ENCODE measurements at places on chromosomes 3 and 15.

DNA sequence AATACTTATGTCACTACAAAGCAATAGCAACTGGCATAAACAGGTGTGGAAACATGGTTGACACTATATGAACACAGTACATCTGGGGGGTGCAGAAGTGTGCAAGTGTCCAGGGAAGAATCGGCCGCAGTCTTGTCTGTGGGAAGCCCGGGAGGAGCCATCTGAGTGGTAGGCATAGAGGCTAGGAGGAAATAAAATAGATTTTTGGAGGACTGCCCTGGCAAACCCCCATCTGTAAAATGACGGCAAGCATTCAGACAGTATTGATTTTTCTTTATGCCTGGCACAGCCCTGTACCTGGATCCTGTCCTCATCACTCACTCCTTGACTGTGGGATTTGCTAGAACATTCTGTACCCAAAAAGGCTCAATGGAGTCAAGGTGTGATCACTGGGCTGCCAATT is 31.3 kb downstream of the THSD4 start:
- no peak for DNase-seq
- H3K36me3 ChIP-seq: no peaks in the 10 kb centered on the region
- no peak overlapping the region for H3K4me3 ChIP-seq
- H3K27me3 ChIP-seq: peaks cover 8% of the 10 kb centered on the region
- H3K27ac ChIP-seq: no peak overlapping the region

GRCh38 chr15:40680151-40680550 is 14.8 kb upstream of the RAD51 start:
- no peaks in the 10 kb centered on the region for H3K36me3 ChIP-seq
- peaks cover 3% of the 10 kb centered on the region for H3K4me1 ChIP-seq
- H3K27ac ChIP-seq: no peak overlapping the region
- no peak overlapping the region for H3K4me3 ChIP-seq
- H3K27me3 ChIP-seq: no peaks in the 10 kb centered on the region

DNA sequence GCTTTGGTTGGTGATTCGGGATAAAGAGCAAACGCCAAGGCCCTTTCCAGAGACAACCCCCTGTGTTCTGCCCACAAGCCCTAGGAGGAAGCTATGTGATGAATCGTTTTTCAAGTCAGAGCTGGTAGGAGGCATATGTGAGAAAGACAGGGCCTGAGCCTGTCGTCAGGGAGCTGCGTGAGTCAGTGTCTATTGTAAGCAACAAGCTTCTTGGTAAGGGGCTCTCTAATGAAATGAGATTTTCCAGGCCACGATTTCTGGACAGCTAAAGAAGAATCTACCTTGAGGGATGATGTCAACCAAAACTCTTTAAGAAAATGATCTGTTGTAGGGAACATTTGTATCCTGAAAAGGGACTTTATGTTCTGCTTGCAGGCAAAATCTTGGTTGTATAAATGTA is 318.9 kb upstream of the IL12A start:
- DNase-seq: no peak

DNA sequence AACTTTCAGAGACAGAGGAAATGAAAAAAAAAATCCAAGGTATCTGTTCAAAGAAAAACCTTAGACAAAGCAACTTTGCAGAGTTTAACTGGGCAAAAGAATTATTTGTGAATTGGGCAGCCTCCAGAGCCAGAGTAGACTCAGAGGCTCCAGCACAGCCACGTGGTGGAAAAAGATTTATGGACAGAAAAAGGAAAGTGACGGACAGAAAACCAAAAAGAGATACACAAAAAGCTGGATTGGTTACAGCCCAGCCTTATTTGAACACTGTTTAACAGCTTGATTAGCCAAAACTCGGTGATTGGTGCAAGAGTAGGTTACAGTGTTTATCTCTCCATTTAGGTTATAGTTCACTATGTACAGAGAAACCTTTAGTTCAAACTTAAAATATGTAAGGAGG is 23.7 kb upstream of the GPD1L start:
- H3K27ac ChIP-seq: no peak overlapping the region
- H3K27me3 ChIP-seq: peaks cover 23% of the 10 kb centered on the region
- H3K4me1 ChIP-seq: no peaks in the 10 kb centered on the region
- DNase-seq: no peak
- peaks cover 3% of the 10 kb centered on the region for H3K36me3 ChIP-seq

- H3K27ac ChIP-seq: no peak overlapping the region
- H3K4me3 ChIP-seq: no peak overlapping the region
- no peaks in the 10 kb centered on the region for H3K36me3 ChIP-seq
- H3K27me3 ChIP-seq: peaks cover 2% of the 10 kb centered on the region
Measured at GRCh38 chr15:84595660-84596059, 5.1 kb upstream of the ZSCAN2 start.

DNA sequence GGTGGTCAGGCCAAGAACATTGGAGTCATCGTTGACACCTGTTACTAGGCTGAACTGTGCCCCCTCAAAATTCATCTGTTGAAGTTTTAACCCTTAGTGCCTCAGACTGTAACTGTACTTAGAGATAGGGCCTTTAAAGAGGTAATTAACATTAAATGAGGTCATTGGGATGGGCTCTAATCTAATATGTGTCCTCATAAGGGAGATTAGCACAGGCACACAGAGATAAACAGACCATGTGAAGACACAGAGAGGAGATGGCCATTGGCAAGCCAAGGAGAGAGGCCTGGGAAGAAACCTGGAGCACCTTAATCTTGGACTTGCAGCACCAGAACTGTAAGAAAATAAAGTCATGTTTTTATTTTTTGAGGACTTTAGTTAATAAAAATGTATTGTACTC is 59.6 kb downstream of the PLCL2 start:
- H3K4me3 ChIP-seq: no peak overlapping the region
- peaks cover 13% of the 10 kb centered on the region for H3K36me3 ChIP-seq
- no peaks in the 10 kb centered on the region for H3K27me3 ChIP-seq
- DNase-seq: no peak
- peaks cover 21% of the 10 kb centered on the region for H3K4me1 ChIP-seq

DNA sequence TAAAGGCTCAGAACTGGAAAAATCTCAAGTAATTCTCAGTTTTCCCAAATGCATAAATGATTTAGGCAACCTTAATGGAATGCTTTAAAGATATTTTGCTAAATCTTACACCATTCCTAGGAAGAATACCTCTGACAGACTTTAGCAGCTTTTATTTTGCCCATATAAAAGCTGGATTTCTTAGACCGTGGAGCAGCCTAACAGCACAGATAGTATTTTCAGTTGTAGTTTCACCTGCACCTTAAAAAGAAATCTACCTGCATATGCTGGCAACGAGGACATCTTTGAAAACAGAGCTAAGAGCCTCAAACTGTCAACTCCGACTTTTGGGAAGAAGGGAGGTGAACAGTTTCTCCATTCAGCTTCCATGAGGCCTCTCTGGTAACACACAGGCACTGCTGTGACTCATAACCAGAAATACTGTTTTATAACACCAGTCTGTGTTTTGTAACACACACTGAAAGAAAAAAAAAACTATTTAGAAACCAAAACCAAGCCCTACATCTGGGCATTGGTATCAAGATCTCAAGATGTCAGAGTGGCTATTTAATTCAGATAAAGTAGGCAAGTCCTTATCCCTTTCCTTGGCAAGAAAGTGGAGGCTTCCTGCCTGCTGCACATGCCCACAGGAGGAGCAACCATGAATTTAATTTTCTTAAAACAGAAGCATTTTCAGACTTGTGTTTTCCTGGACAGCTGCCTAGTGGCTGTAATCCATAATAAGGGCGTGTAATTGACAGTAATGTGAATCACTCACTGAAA is 181.5 kb upstream of the ICE2 start:
- H3K27me3 ChIP-seq: no peaks in the 10 kb centered on the region
- peaks cover 22% of the 10 kb centered on the region for H3K4me1 ChIP-seq
- no peak overlapping the region for H3K4me3 ChIP-seq
- peak overlapping the region; percentile 64 for H3K27ac ChIP-seq
- H3K36me3 ChIP-seq: no peaks in the 10 kb centered on the region
- DNase-seq: no peak

DNA sequence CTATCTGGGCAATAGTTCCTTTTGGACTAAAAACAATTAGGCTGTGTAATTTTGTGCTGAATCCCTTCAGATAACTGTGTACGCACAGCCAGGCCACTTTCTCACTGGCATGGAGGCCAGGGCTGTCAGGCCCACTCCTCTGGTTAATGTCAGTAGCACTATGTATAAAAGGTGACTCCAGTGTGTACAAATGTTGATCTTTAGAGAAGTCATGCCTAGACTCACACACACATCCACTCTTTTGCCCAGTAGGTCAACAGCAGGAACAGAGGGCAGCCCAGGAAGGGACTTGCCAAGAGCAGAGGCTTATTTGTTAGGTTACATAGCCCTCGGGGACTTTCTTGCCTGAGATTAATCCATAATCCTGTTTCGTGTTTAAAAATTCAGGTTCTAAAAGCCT is 416.6 kb upstream of the WNT5A start:
- no peaks in the 10 kb centered on the region for H3K4me1 ChIP-seq
- no peaks in the 10 kb centered on the region for H3K36me3 ChIP-seq
- DNase-seq: no peak
- no peak overlapping the region for H3K4me3 ChIP-seq

DNA sequence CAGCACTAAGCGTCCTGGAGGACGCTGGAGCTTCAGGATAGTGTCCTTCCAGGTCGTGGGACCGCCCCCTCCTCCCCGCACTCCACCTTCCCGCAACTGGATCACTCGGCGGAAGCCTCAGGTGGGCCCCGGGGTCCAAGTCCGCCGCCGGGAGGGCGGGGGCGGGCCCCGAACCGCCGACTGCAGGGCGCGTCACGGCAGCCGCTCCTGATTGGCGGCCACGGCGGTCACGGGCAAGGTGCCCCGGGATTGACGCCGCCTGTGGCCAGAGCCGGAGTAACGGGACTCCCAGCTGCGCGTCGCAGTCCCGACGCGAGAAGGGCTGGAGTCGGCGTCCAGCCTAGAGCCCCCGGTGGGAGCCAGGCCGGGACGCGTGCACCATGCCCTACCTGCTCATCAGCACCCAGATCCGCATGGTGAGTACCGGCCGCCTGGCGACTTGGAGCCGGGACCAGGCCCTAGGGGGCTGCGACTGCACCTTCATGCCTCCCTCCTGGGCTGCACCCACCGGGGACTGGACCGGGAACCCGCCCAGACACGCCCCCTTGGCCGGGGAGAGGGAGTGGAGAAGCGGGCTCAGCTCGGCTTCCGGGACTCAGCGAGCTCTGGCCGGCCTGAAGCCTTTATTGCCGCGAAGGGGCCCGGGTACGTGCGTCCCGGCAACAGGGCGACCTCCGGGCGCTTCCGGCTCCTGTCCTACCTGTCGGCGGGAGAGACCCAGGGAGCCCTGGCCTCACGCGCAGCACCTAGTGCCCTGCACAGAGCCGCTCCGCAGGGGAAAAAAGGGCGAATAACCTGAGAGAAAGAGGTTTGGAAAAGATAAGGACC is at the start of gene GCHFR:
TSS of gene GCHFR (plus strand) at position 268 of the 828 bp plus-strand sequence. CDS start at position 381, 113 bp downstream.
- H3K27ac ChIP-seq: peak within 1 kb of the TSS; percentile 91
- H3K27me3 ChIP-seq: no peaks in the 10 kb centered on the region
- peaks cover 2% of the 10 kb centered on the region for H3K36me3 ChIP-seq
- H3K4me1 ChIP-seq: peaks cover 41% of the 10 kb centered on the region
- peak within 1 kb of the TSS; percentile 81 for H3K4me3 ChIP-seq
- peak; percentile 81 for DNase-seq

GRCh38 chr3:180048103-180048502 is 11.4 kb upstream of the PEX5L start:
- no peak overlapping the region for H3K27ac ChIP-seq
- H3K4me3 ChIP-seq: no peak overlapping the region
- H3K4me1 ChIP-seq: no peaks in the 10 kb centered on the region
- H3K27me3 ChIP-seq: peaks cover 2% of the 10 kb centered on the region

GRCh38 chr3:122572940-122573412 is 4.5 kb upstream of the PARP15 start:
- H3K36me3 ChIP-seq: peaks cover 62% of the 10 kb centered on the region
- no peak overlapping the region for H3K4me3 ChIP-seq
- H3K27ac ChIP-seq: peak overlapping the region; percentile 76
- peaks cover 62% of the 10 kb centered on the region for H3K4me1 ChIP-seq
- DNase-seq: peak; percentile 59

GRCh38 chr3:31541089-31541488 is 8.4 kb downstream of the STT3B start:
- peaks cover 43% of the 10 kb centered on the region for H3K36me3 ChIP-seq
- no peak overlapping the region for H3K4me3 ChIP-seq
- H3K27me3 ChIP-seq: no peaks in the 10 kb centered on the region
- DNase-seq: no peak
- peaks cover 53% of the 10 kb centered on the region for H3K4me1 ChIP-seq

DNA sequence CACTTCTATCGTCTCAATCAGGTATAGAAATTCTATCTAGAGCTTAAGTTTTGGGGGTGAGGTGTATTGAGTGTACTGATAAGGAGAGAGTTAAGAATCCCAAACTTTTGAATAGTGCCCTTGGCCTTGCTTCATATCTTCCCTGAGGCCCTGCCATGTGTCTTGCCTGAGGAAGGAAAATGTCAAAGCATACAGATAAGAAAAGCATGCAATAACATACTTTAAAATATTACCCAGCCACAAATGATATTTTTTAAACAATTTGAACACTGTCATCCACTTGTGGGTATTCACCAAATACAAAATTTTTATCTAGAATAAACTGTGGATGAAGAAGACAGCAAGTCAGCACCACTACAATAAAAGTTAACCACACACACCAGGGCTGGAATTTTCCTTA is 631.0 kb upstream of the ALCAM start:
- no peaks in the 10 kb centered on the region for H3K36me3 ChIP-seq
- H3K4me1 ChIP-seq: no peaks in the 10 kb centered on the region
- H3K27ac ChIP-seq: no peak overlapping the region
- H3K27me3 ChIP-seq: no peaks in the 10 kb centered on the region
- no peak overlapping the region for H3K4me3 ChIP-seq

- no peak for DNase-seq
- H3K4me1 ChIP-seq: peaks cover 6% of the 10 kb centered on the region
- no peak overlapping the region for H3K4me3 ChIP-seq
- no peaks in the 10 kb centered on the region for H3K36me3 ChIP-seq
- peaks cover 5% of the 10 kb centered on the region for H3K27me3 ChIP-seq
Measured at GRCh38 chr3:50174947-50175524, 16.4 kb upstream of the GNAT1 start.

DNA sequence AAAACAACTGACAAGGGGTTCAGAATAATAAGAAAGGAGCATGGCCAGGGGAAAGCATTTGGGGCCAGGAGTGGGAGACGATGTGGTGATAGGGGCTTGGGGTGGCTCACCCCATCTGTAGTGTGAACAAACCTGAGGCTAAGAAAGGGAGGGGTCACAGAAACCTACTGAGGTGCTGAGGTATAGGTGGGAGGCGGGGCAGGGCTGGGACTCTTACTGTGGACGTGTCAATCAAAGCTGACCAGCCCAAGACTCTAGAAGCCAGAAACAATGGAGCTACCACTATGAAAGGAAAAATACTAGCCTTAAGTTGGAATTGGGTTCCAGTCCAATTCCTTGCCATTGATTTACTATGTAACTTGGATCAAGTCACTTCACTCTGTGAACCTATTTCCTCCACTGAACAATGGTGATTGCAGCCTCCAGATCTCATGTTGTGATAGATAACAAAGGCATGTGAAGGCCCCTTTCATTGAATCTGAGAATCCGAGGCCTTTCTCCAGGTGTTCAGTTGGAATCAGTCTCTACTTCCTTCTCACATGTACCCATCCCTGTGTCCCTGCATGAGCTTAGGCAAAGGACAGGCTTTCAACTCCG is 260.9 kb upstream of the HES1 start:
- DNase-seq: no peak
- H3K27me3 ChIP-seq: peaks cover 41% of the 10 kb centered on the region
- no peaks in the 10 kb centered on the region for H3K36me3 ChIP-seq
- no peak overlapping the region for H3K4me3 ChIP-seq
